Caco-2 (cell line): ENCODE measurements at places on chromosomes 7 and 10. TPM values are rescaled to one million over a fixed set of nuclear protein-coding genes. Genes with fewer than 3 reads are reported as not detected.

- peak; percentile 82 for DNase-seq
These were observed at the start of gene AGK for GRCh38 chr7:141551094-141551781. AGK (plus strand) TSS chr7:141551410; CDS start chr7:141555467, 4,057 bp downstream.

DNA sequence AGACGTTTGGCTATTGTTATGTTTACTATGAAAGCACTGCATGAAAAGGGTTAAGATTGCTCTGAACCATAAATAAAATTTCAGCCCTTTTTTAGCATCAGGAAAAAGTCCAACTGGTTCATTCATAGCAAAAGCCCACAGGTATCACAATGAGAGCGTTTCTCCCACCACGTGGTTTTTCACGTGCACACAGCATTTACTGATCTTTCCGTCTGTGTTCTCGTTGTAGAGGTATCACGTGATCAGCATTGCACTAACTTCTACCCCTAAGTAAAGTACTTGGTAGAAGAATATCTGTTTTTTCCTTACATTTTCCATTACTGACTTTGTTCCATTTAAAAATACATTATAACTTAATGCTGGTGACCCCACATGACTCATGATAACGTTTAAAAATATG lies 17.8 kb upstream of the CCDC3 start:
- no peak for DNase-seq

GRCh38 chr7:128688492-128688891 lies 16.4 kb downstream of the GARIN1A start:
- DNase-seq = no peak

DNA sequence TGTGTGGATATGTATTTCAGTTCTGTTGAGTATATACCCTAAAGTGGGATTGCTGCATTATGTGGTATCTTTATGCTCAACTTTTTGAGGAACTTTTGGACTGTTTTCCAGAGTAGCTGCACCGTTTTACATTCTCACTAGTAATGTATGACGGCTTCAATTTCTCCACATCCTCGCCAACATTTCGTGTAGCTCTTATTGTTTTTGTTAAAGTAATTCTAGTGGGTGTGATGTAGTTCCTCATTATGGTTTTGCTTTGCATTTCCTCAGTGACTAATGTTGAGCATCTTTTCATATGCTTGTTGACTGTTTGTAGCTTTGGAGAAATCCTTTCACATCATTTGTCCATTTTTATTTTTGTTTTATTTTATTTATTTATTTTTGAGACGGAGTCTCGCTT lies 4.5 kb downstream of the STMP1 start:
- no peak for DNase-seq

- no peak for DNase-seq
These were observed 17.5 kb downstream of the FAM171A1 start for GRCh38 chr10:15353471-15354017.

DNA sequence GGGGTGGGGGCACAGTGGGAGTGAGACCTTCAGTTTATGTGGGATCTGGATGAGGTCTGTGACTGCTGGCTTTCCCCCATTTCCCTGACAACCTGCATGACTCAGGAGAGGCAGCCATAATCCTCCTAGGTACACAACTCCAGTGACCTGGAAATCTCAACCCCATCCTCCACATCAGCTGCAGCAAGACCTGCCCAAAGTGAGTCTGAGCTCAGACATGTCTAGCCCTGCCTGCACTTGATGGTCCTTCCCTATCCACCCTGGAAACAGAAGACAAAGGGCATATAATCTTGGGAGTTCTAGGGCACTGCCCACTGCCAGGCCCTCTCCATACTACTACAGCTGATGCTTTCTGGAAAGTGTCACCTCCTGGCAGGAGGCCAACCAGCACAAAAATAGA lies 75.6 kb downstream of the GRM8 start:
- no peak for DNase-seq

GRCh38 chr10:101441541-101442455 lies 87.8 kb downstream of the BTRC start:
- DNase-seq = peak; percentile 53

DNA sequence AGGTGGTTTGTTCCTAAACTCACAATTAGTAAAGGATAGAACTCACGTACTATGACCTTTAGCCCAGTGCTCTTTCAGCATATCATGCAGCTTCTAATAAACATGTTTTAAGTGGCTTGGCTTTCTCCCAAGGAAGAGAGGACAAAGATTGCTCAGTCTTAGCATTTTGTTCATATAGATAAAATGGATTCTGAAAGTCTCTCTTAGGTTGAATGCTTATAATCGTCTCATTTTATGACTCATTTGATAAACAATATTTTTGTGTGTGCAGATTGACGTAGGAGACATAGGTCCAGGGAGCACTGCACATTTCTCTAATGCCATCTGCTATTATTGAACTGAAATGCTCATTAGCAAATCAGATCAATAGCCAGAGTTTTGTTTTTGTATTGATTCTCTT lies 44.8 kb downstream of the GNAT3 start:
- DNase-seq = no peak

- DNase-seq = no peak
These were observed 1105.3 kb downstream of the NRG3 start for GRCh38 chr10:82980321-82980720.

- DNase-seq = no peak
These were observed 31.4 kb upstream of the KMT2C start for GRCh38 chr7:152467225-152467624.

- DNase-seq = peak; percentile 56
These were observed 72.0 kb downstream of the SLC37A3 start for GRCh38 chr7:140326116-140326928.

DNA sequence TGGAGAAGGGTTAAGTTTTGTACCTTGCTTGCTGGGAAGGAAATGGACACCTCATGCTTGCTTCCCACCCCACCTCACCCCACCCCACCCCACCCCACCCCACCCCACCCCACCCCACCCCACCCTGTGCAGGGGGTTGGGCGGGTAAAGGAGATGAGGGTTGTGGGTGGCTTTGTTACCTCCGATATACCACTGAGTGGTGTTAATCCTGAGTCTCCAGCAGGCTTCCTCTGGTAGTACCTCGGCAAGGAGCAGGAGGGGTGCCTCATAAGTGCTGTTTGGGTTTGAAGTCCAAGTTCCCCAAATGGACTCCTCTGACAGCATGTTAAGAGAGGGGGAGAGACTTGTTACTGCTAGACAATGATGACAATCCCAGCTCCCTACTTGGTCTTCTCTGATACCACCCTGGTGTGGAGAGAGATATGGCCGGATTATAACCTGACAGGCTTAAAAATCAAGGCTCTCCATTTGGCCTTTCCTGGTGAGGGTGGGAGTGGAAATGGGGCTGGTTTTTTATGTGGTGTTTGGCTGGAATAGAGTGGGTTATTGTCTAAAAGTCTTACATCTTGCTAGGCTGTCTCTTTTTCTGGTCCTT lies 11.7 kb downstream of the SAMD8 start:
- DNase-seq = no peak

DNA sequence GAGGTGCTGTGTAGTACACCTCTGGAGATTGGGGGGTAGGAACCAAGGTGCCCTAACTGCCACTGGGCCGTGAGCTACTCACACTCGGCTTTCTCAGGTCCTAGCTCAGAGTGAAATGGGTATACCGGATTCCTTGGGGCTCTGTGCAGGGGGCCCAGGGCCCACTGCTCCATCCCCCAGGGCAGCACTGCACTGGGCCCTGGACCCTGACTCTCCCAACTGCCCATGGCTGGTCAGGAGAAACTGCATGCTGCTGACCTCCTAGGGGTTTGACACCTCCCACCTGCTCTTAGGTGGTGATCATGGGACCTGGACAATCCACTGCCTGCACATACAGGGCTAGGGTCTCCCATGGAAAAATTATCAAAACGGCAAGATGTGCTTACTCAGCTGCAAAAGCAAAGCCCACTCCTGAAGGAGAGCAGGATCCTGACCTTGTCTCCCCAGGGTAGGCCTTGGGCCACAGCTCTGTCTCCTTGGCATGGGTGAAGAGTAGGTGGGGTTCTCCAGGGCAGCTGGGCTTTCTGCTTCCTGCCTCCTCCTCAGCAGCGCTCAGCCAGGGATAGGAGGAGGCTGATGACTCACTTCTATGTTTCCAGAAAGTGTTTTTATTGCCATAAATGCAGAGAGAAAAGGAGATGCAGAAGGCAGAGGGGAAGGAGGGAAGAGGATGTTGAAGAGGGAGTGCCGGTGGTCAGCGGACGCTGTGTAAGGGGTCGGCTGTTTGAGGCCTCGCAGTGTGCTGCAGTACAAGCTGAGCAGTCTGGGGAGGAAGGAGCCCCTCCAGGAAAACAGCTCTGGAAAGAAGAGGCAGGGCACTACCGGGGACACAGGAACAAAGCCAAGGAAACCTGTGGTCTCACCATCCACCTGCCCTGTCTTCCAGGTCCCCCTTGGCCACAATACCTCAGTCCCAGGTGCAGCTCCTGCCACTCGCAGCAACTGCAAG lies 107.8 kb downstream of the ARHGAP22 start:
- no peak for DNase-seq

GRCh38 chr7:71543396-71543795 lies 411.5 kb downstream of the GALNT17 start:
- DNase-seq = no peak

Gene MAGI2
- total RNA-seq = 0.19 and 0.25 TPM in 2 replicates

Gene MCM10
- total RNA-seq = 55.0 and 62.6 TPM in 2 replicates

Gene NKX6-2
- total RNA-seq = not detected in 2 replicates

Gene IL2RA
- not detected in 2 replicates for total RNA-seq

Gene OR9A4
- total RNA-seq = not detected in 2 replicates

Gene SLC26A5
- total RNA-seq = 1.1 and 1.5 TPM in 2 replicates

Gene CABCOCO1
- not detected in 2 replicates for total RNA-seq

Gene COL1A2
- 2.6 and 6.7 TPM in 2 replicates for total RNA-seq

Gene BMPER
- total RNA-seq = not detected in 2 replicates

Gene FHIP2A
- 15.2 and 15.3 TPM in 2 replicates for total RNA-seq

Gene TMEM60
- total RNA-seq = 18.9 and 19.6 TPM in 2 replicates
